ENCODE measurements at places on chromosomes 5 and 9.

GRCh38 chr9:114250648-114251047 is 72.2 kb upstream of the ORM1 start:
- DNase-seq = no peak

DNA sequence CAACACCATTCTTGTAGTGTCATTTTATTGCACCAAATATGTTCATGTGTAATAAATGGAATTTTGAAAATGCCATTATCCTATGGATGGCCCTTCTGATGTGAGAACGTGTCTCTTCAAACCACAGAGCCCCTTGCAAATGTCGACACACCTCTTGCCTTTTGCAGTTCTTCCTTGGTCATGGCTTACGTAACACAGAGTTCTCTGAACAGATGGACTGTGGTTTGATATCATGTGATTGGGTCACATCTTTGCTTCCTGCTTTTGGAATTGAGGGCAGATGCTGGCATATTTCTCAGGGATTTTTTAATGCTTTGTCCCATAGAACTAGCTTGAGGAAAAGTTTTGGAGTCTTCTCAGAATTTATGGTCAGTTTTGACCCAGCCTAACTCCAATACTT is 4.6 kb downstream of the TGFBR1 start:
- DNase-seq = no peak

DNA sequence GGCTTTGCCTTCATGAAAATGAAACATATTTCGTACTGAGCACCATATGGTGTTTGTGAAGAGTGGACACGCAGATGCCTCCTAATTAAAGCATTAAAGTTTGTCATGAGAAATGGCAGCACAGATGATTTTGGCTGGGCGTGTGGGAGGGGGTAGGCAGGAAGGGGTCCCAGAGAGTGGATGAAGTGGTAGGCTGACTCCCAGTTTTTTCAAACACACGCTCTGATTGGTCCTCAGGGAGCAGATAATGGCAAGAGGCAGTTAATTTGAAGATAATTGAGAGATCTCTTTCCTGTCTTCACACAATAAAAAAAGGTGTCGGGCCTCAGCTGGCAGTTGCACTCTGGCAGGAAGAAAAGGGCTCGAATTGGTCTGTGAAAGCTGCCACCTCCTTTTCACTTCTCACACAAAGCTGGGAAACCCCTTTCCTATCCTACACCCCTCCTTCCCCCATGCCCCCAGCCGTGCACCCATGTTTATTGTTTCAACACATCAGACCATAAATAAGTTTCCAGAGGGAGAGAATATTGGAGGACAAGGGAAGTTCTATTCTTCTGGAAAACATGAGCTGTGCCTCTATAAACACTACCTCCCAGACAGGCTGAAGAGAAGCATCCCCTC is 429.6 kb downstream of the ARHGEF28 start:
- DNase-seq = no peak

DNA sequence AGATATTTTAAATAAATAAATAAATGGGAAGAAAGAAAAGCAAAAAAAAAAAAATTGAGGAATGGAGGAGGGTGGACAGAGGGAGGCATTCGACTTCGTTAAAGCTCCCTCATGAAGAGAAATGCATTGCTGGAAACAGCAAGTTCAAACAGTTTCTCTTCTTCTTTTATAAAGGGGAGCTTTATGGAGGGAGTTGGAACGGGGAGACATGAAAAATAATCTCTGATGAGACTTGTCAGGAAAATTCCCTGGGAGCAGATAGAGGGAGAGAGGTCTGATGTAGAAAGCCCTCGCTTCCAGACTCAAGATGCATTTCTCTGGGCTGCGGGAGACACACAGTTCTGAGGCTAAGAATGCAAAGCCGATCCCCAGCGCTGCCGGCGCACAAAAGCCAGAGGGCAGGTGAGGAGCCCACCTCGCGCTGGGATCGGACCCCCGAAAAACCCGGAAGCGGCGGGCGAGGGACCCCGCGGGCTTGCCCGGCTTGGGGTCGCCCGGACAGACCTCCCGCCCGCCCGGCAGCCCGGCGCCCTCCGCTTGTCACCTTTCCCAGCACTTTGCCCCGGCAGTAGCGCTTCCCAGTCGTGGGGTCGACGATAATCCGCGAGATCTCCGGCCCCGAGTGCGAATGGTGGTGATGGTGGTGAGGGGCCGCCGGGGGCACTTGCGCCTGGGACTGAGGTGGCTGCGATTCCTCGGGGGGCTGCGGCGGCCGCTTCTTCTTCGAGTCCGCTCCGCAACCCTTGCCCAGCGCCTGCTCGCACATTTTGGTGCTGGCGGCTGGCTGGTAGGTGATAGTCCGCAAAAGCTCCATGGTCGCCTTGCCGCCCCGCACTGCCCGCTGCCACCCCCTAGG is 512 bp downstream of the PLK2 start:
- peak; percentile 0 for DNase-seq

GRCh38 chr5:35473589-35473988 is 144.1 kb upstream of the SPEF2 start:
- DNase-seq = no peak

DNA sequence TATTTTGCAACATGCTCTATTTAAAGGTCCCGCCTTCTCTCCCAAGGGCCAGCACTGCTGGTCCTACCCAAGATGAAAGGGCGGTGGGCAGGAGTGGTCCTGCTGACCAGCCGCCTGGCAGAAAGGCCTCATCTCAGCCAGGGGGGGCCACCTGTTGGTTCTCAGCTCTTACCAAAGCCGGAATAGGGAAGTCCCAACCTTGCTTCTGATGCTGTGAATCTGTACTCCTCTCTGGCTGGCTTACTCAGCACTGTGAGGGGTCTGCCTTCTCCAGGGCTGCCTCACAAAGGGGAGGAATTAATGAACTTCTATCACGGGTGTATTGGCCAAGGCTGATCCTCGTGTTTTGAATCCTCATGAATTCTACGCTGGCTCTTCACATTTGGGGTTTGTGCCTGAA is 13.6 kb upstream of the FAM240B start:
- no peak for DNase-seq
